ENCODE measurements at places on chromosomes 6 and 20. TPM values are rescaled to one million over a fixed set of nuclear protein-coding genes. Genes with fewer than 3 reads are reported as not detected.

DNA sequence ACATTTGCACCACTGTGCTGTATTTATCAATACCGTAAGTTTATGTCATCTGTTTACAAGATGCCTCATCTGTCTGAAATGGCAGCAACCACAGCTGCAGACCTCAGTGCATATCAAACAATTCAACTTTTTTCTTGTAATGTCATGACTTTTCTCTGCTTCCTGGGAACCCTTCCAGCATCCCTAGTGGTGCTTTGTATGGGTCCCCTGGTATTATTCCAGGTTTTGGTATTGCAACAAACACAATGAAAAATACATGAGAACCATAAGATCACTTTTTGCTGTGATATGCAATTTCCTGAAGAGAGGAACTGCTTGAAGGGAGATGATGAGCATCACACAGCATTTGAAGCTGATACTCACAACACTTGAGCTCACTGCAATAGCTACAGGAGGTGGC, 12.0 kb upstream of the TXNDC5 start:
- no peak overlapping the region for H3K4me3 ChIP-seq
- no peaks in the 10 kb centered on the region for H3K36me3 ChIP-seq
- no peaks in the 10 kb centered on the region for H3K4me1 ChIP-seq
- H3K27me3 ChIP-seq = no peaks in the 10 kb centered on the region

DNA sequence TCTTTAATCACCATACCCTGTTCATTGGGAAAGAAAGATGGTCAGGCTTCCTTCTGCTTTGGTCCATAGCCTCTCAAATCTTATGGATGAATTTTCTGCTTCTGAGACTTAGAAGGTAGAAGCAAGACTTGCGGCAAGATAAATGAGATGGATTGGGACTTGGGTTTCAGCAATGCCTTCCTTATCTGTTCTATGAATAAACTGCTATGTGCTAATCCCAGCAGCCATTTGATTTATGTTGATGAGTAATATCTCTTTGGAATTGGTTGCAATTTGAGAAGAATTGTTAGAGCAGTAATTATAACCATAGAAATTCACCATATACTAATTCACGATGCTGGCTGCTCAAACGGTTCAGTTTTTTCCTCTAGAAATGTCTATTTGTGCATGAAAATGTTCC, 48.3 kb downstream of the TXLNB start:
- DNase-seq = no peak
- no peak overlapping the region for H3K27ac ChIP-seq
- peaks cover 9% of the 10 kb centered on the region for H3K4me1 ChIP-seq
- no peaks in the 10 kb centered on the region for H3K27me3 ChIP-seq
- no peak overlapping the region for H3K4me3 ChIP-seq

DNA sequence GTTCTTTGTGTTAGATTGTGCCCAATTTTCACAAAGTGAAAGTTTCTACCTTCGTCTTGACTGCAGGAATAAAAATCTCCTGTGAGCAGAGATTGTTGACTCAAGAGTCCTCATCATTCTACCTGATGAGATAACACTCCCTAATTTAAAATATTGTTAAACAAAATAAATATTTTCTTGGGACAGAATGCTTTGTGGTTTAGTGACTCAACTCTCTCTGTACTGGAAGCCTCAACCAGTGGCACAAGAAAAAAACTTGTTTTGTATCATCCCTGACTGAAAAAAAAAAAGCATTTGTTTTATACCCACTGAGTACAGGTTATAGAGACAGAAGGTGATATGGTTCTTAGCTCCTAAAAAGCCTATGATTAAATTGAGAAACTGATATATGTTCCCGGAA, 78.9 kb downstream of the CRYBG1 start:
- H3K27me3 ChIP-seq = no peaks in the 10 kb centered on the region
- no peak overlapping the region for H3K4me3 ChIP-seq
- no peak for DNase-seq

DNA sequence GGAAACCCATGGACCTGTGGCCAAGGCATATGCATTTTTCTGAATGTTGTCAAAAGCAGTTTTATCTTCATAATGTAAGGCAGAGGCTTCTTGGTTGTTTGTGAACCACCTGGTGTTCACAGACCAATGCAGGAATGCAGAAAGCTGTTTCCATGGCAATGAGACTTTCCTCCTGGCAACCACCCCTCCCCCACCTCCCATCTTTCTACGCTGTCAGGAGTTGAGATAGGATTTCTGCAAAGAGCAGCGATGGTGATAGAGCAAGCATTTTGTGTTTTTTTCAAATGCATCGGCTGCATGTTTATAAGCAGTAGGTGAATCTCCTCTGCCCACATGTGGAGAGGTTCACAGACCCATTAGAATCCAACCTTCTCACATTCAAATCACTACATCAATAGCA, 114.1 kb upstream of the SMLR1 start:
- no peak overlapping the region for H3K27ac ChIP-seq
- no peaks in the 10 kb centered on the region for H3K36me3 ChIP-seq
- H3K27me3 ChIP-seq = no peaks in the 10 kb centered on the region
- no peak for DNase-seq
- H3K4me3 ChIP-seq = no peak overlapping the region

The TUBB1 gene
- total RNA-seq = 0.19 TPM

The FAXC gene
- total RNA-seq = not detected
